ENCODE measurements at places on chromosomes 11 and 22. TPM values are rescaled to one million over a fixed set of nuclear protein-coding genes. Genes with fewer than 3 reads are reported as not detected.

C22orf15 gene
- 2.6 TPM for polyA plus RNA-seq

UBQLNL gene
- 0.46 TPM for polyA plus RNA-seq

WEE1 gene
- polyA plus RNA-seq = 96.1 TPM

SLC5A1 gene
- polyA plus RNA-seq = 1.3 TPM

OR51I2 gene
- polyA plus RNA-seq = not detected

CHRNA10 gene
- 1.4 TPM for polyA plus RNA-seq

BCR gene
- polyA plus RNA-seq = 49.8 TPM

ARHGAP1 gene
- 51.1 TPM for polyA plus RNA-seq

PRG3 gene
- 0.66 TPM for polyA plus RNA-seq

ALG8 gene
- 58.9 TPM for polyA plus RNA-seq

GDPD4 gene
- polyA plus RNA-seq = not detected

MS4A15 gene
- not detected for polyA plus RNA-seq

CCDC157 gene
- polyA plus RNA-seq = 4.9 TPM

GRCh38 chr11:44988981-44989635 lies 38.4 kb upstream of the TP53I11 start:
- DNase-seq = no peak

DNA sequence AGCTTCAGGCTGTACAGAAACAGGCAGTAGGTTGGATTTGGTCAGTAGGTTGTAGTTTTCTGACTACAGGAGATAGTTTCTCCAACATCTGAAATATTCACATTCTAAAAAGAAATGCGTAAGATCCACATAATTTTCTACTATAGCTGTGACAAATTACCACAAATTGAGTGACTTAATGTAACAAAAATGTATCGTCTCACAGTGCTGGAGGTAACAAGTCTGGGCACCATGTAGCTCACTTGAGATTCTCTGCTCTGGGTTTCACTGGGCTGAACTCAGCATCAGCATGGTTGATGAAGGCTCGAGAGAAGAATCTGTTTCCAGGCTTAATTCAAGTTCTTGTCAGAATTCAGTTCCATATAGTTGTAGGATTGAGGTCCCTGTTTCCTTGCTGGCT lies 350.9 kb upstream of the CCDC179 start:
- DNase-seq = no peak

- no peak for DNase-seq
Measured at GRCh38 chr11:28836285-28837081, 728.3 kb downstream of the METTL15 start.

DNA sequence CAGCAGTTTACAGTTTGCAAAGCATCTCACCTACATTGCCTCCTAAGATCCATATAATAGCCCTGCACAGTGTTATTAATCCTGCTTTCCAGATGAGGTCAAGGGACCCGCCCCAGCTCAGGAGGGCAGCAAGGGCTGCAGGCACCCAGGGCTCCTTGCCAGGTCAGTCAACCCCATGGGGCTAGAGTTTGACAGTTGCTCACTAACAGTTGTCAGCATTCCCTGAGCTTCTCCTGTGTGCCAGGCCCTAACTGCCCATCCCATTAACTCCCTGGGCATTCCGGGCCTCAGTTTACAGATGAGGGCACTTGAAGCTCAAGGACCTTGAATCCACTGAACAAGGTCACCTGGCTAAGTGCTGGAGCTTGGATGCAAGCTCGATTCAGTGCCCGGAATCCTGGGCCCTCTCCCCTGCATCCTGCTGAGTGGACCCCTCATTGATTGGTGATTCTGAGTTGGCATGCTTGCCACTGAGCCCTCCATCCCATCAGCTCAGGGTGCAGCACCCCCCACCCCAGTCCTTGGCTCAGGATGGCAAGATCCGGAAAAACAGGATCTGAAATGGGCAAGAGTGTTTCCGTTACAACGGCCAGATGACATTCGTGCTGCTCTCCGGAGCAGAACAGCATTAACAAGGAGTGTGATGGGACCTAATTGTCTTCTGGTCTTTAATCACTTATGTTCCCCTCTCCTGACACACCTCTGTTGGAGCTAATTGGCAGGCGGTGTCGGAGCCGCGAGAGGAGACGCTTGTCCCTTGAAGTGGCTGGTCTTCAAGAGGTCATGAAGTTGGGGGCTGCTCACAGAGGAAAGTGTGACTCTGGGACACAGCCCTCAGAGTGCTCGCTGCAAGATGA lies 87.4 kb upstream of the SHISAL1 start:
- DNase-seq = no peak

- no peak for DNase-seq
Measured at GRCh38 chr11:113689768-113690618, 16.1 kb downstream of the TMPRSS5 start.

DNA sequence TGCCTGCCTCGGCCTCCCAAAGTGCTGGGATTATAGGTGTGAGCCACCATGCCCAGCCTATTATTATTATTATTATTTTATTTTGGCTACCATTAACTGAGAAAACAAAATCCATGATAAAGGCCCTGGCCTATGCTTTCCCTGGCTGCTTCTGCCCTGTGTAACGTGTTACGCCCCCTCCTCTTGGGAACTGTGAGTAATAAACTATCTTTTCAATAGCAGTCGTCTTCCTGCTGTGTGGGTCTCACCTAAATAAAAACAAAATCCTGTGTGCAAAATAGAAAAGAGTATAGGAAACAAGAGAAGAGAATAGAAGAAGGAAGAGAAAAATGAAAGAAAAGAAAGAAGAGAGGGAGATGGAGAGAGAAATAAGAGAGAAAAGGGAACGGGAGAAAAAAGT lies 237.0 kb downstream of the MIAT start:
- no peak for DNase-seq

DNA sequence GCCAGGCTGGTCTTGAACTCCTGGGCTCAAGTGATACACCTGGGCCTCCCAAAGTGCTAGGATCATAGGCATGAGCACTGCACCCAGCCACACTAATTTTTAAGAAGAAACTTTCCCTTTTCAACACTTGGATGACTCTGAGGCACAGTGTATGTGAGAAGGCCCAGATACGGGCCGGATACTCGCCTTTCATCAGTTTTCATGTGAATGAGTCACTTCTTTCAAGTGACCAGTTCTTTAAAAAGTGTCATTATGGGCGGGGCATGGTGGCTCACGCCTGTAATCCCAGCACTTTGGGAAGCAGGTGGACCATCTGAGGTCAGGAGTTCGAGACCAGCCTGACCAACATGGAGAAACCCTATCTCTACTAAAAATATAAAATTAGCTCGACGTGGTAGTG lies 120.8 kb downstream of the CTTN start:
- DNase-seq = no peak

- DNase-seq = no peak
Measured at GRCh38 chr11:62908468-62909072, 12.6 kb downstream of the CHRM1 start.

DNA sequence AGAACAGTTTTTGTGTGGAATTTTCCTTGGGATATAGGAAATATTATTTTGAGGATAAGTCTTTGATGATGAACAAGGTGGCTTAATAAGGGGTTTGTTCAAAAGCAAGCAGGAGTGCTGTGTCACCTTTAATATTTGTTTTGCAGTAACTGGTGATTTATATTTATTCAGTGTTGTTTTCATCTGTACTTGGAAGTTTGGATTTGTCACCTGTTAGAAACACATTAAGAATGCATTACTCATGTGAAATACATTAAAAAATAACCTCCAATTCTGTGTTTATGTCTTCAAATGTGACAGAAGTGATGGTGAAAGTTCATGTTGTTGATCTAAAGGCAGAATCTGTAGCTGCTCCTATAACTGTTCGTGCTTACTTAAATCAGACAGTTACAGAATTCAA lies 70.5 kb downstream of the DKK3 start:
- DNase-seq = no peak

- no peak for DNase-seq
Measured at GRCh38 chr22:41659941-41660340, 28.7 kb downstream of the SNU13 start.

- no peak for DNase-seq
Measured at GRCh38 chr11:75822541-75822940, 7.5 kb downstream of the UVRAG start.

- DNase-seq = no peak
Measured at GRCh38 chr11:613369-613968, 2.3 kb downstream of the IRF7 start.

DNA sequence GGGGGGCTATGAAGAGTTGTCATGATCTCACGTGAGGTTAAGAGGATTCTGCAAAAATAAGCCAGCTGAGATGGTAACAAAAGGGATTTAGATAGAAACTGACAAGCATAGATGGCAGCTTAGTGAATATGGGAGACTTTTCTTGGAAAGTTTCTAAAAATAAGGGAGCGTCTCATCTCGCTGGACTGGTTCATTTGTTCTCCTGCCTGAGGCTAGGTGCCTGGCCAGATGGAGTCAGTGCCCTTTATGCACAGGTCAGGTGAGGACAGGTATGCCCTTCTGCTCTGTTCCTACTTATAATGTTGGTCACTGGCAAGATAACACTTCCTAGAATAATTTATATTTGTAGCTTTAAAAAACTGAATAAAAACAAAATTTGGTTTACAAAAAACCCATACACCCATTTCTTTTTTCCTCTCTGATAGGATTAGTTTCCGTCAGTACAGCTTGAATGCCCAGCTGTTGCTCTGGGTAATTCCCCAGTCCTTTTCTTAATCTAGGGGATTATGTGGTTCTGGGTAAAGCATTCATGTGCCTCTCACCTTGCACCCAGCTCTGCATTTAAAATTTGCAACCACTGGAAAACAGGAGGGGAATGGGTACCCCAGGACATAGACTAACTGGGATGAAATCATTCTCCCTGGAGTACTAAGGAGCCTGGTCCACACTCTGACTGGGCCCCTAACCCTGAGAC lies 90.0 kb downstream of the AMOTL1 start:
- DNase-seq = no peak

DNA sequence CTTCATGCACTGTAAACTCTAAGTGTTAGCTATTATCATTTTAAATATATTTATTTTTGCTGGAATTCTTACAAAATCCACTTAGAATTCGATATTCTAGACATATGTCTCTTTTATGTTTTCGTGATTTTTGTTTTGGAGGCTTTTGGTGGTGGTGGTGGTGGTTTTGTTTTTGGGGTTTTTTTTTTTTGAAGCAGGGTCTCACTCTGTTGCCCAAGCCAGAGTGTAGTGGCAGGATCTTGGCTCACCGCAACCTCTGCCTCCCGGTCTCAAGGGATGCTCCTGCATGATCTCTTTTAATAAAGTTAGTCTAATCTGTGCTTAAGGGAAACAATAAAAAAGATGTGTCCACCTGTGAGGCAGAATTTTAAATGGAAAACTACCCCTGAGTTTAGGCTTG lies 117.7 kb downstream of the MRTFA start:
- DNase-seq = no peak

DNA sequence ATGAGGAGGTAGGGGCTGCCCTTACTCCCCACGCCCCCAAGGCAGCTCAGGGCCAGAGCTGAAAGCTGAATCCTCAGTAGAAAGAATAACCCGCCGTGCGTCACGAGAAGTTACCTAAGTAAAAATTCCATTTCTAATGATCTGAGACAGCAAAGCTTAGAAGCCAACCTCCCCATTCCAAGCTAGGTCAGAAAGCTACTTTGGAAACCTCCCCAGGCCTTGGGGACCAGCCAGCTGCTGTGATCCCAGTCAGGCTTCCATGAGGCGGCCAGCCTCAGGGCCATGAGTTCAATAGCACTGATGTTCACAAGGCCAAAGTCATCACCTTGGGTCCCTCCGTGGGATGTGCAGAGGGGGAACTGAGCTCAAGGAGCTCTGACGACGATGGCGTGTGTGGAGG lies 6.9 kb downstream of the SHISAL1 start:
- no peak for DNase-seq

DNA sequence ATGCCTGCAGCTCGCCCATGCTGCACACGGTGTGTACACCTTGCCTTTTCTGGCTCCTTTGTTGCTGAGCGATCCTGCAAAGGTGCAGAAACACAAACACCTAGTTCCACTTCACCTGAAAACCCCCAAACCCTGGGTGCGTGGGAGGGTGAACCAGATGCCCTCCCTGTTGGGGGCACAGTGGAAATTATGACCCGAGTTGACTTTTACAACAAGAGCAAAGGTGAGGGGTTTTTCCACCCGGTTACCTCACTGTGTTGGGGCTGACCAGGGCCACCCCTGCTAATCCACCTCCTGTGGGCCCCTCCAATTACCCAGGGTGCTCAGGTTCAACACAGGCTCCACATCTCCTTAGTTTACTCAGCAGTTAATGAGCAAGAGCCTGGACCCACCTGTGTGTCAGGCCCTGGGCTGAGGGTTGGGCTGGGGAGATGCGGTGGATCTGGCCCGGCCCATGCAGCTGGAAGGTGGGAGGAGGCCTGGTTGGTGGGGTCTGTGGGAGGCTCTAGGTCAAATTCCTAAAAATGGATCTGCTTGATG lies 42.1 kb downstream of the LRRC32 start:
- no peak for DNase-seq

- no peak for DNase-seq
Measured at GRCh38 chr11:48093795-48094642, 113.7 kb downstream of the PTPRJ start.

- no peak for DNase-seq
Measured at GRCh38 chr11:75600356-75600755, 38.3 kb downstream of the SERPINH1 start.

DNA sequence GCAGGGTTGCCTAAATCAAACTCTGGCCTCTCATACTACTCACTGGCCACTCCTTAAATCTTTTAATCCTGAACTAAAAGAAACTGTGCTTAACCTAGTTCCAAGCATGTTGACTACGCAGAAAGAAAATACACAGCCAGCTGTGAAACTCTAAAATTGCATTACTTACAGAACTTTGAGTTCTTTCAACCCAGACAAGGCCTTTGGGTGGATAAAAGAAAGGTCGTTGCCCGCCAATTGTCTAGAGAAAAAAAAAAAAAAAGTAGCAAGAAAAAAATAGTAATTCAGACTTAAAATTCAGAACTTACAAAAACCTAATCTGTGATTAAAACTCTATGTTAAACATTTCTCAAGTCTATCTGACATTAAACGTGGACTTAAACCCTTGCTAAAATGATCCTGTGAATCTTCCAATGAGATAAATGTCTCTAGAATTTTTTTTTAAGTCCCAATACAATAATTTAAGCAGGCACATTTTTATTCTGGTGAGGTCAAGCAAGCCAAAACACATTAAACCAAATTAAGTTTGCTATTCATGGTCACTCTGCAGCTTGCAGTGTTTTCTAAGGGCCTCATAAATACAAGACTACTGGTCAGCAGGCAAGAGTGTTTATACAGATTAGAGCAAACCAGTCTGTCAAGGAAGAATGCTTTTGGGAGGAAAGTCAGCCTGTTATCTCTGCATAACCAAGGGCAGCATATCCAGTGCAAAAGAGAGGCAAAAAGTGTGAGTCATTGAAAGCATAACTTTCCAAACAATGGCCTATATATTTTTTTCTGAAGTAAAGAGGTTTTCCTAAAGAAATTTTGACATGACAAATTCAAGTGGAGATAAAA lies 29.5 kb upstream of the CCDC34 start:
- DNase-seq = no peak

GRCh38 chr11:115153135-115153534 lies 351.1 kb downstream of the CADM1 start:
- DNase-seq = no peak

- DNase-seq = no peak
Measured at GRCh38 chr11:5620651-5621521, 3.9 kb upstream of the TRIM34 start.

GRCh38 chr11:57499413-57499982 lies 16.0 kb downstream of the SLC43A1 start:
- peak; percentile 88 for DNase-seq

Data from right renal pelvis (tissue), 4 donors.